Kidney epithelial cell (primary cell): ENCODE measurements at places on chromosomes 11 and 22.

GRCh38 chr11:107359701-107360100, 97.9 kb downstream of the CWF19L2 start:
- no peak for DNase-seq

- DNase-seq, result peak; percentile 93
These were observed 22.1 kb upstream of the SYT7 start for GRCh38 chr11:61602775-61603569.

GRCh38 chr11:107413352-107413751, 44.3 kb downstream of the CWF19L2 start:
- no peak for DNase-seq

GRCh38 chr11:75344186-75344585, 7.3 kb downstream of the ARRB1 start:
- no peak for DNase-seq

GRCh38 chr22:22216450-22216959, 28.1 kb upstream of the VPREB1 start:
- no peak for DNase-seq

DNA sequence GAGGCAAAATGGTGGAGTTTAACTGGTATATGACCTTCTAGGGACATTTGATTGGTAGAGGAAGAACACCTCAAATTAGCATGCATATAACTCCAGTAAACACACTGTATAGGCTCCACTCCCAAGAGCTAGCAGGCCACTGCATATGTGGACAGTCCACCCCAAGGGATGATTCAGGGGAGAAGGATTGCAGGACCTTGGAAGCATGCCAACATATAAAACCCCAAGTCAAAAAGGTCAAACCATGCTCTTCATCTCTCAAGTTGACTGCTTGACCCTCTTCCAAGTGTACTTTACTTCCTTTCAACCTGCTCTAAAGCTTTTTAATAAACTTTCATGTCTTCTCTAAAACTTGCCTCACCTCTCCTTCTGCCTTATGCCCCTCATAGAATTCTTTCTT, 459.9 kb upstream of the CCDC179 start:
- DNase-seq, result no peak

- DNase-seq, result no peak
These were observed 92.0 kb downstream of the LARGE1 start for GRCh38 chr22:33828302-33828701.

DNA sequence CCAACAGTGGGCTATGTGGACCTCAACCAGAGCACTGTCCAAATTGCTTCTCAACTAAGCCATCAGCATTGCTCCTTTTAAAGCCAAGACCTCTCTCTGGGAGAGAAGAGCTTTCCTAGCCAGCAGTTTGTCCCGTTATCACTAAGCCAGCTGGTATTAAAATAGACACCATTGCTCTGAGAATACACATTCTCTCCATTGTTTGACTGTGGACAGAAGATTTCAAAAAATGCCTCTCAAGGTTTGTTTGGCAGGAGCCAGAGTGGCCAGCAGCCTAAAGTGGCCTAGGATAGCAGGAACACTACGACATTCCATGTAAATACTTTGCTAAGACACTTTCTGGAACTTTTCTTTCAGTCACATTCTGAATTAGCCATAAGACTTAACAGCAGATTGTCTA, 41.3 kb downstream of the EIF4ENIF1 start:
- DNase-seq, result no peak

GRCh38 chr22:44211946-44212930, 31.5 kb downstream of the PARVG start:
- DNase-seq, result no peak

DNA sequence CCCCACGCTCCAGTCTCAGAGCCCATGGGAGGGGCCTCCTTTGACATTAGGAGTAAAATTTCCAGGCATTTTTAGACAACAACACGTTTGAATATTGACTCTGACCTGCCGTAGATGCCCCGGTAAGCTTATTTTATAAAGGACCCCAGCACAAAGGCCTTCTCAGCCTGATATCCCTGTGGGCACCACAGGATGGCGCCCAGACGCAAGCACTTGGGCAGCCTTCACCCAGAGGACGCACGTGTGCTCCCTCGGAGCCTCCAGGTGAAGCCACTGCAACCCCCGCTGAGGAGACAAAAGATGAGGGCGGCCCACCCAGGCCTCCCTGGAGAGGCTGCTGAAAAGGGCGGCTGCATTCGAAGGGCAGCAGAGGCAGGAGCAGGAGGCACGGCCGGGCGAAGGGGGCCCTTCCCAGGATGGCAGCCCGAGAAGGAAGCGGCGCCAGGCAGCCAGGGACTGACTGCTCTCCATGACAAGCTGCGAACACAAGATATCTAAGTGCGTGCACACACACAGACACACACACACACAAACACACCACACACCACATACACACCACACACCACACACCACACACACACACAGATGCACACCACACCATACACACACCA, 15.2 kb upstream of the TH start:
- no peak for DNase-seq

- no peak for DNase-seq
These were observed 36.4 kb upstream of the TPBGL start for GRCh38 chr11:75204012-75204674.

GRCh38 chr11:34206407-34207300, 101.2 kb downstream of the NAT10 start:
- DNase-seq, result no peak

DNA sequence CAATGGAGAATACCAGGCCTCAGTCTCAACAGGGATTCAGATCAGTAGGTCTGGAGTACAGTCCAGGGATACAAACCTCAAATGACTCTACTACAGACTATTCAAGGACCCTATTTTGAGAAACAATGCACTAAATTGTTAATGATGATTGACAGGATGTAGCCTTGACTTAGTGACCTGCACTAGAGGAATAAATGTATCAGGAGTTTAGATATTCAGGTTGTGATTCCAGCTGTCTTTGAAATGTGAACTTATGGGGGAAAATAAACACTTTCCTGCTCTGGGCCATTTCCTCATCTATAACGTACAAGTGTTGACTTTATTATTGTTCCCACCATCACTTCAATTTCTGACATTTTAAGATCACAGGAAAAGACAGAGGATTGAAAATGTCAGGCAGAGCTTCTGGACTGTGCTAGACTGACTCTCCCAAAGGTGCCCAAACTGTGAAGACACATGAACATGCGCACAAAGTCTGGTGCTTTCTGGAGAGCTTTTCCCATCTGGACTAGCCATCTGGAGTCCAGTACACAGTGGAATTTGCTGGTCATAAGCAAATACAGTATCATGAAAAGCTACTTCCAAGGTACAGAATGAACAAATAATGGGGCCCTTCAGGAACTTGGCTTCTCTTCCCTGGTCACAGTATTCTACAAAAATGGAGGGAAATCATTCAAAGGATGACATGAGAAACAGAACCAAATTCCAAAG, 110.4 kb downstream of the USP35 start:
- DNase-seq, result no peak

GRCh38 chr11:10413268-10413667, 41.8 kb upstream of the AMPD3 start:
- no peak for DNase-seq

GRCh38 chr22:49012712-49013395, 814.8 kb downstream of the BRD1 start:
- no peak for DNase-seq

- DNase-seq, result no peak
These were observed 38.9 kb downstream of the ARHGEF12 start for GRCh38 chr11:120375076-120375475.

DNA sequence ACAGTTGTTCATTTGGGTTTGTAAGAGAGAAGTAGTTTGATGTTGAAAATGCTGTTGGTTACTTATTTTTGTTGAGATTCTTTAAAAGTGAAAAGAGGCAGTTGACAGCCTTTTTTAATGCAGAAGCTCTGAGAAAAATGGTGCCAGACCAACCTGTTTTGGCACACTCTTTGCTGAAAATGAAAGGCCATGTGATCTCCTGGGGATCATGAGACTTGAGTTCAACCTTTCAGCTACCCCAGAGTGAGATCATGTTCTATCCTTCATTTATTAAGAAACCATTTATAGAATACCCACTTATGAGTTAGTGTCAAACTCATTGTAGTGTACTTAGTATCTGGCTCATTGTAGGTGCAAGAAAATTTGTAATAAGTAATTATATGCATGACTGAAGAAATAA, 196.2 kb downstream of the MAML2 start:
- DNase-seq, result no peak

- no peak for DNase-seq
These were observed 2.0 kb upstream of the C11orf42 start for GRCh38 chr11:6203327-6203726.

DNA sequence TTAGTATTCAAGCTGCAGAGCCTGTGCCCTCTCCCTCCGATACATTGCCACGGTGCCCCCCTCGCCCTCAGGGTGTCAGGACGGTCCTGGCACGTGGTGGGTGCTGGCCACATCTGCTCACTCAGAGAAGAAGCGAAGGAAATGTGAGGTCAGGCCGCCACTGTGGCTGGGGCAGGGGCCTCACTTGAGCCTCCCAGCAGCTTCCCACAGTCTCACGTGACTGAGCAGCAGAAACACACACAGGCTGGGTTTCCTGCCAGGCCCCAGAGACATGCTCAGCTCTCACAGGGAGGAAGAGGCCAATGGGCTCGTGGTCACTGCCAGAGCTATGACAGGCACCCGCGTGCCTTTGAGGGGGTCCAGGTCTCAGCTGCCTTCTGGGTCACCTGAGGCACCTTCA, 37.9 kb upstream of the PRR5 start:
- no peak for DNase-seq

DNA sequence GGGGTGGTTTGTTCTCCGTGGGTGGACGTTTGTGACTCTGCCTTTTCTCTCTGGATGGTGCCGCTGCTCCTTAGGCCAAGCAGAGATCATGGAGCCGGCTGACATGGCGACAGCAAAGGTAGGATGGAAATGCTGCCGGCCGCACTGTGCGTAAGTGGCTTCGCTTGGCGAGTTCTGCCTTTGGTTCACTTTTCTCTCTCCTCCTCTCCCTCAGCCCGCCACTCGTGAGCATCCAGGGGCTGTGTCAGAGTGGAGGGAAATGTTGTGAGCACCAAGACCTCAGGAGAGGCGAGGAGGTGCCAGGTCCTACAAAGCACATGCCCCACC, 80.5 kb downstream of the GRAMD1B start:
- DNase-seq, result no peak

DNA sequence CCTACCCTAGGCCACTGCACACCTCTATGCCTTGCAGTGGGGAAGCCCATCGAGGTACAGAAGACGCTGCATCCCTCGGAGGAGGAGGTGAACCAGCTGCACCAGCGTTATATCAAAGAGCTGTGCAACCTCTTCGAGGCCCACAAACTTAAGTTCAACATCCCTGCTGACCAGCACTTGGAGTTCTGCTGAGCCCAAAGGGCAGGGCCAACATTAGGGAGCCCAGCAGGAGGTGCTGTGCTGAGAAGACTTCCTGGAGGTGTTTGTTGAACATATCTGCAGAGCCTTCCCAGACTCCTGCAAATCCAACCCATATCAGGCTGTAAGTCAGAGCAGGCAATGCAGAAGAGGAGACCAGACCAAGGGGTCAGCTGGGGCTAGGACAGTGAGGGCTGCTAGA, 13.5 kb downstream of the MOGAT2 start:
- DNase-seq, result no peak

- DNase-seq, result no peak
These were observed 385 bp downstream of the TST start for GRCh38 chr22:37018815-37019308.

DNA sequence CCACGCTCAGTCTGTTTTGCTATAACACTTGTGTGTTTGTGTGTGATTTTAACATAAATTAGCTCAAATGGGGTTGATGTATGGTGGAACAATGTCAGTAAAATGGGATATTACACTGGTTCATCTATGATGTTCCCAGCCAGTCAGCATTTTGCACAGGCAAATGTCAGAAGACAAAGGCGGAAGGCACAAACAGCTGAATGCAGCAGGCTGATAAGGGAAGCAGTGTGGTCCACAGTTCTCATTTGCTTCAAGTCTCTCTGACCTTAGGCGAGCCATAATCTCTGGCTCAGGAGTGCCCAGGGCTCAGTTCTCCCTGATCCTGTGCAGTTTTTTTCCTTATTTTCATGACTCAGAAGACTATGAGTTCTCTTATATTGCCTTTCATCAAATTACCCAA, 102.7 kb downstream of the FAR1 start:
- DNase-seq, result no peak

- no peak for DNase-seq
These were observed 69.0 kb upstream of the CRTAM start for GRCh38 chr11:122769126-122769780.

DNA sequence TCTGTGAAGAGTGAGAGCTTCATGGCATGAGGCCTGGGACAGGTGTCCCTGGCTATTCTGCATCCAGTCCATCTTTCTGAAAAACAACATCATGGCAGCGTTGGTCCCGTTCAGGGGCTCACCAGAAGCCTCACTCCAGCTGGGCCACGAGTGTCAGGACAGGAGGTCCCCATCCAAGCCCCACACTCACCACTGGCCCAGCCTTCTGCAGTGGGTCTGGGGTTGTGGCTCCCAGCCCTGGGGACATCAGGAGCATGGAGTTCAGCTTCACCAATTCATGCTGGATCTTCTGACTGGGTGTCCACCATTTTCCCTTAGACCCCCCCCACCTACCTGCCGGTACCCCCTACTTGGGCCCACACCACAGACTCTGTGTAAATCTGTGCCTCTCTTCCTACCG, 400.3 kb downstream of the BRD1 start:
- no peak for DNase-seq

DNA sequence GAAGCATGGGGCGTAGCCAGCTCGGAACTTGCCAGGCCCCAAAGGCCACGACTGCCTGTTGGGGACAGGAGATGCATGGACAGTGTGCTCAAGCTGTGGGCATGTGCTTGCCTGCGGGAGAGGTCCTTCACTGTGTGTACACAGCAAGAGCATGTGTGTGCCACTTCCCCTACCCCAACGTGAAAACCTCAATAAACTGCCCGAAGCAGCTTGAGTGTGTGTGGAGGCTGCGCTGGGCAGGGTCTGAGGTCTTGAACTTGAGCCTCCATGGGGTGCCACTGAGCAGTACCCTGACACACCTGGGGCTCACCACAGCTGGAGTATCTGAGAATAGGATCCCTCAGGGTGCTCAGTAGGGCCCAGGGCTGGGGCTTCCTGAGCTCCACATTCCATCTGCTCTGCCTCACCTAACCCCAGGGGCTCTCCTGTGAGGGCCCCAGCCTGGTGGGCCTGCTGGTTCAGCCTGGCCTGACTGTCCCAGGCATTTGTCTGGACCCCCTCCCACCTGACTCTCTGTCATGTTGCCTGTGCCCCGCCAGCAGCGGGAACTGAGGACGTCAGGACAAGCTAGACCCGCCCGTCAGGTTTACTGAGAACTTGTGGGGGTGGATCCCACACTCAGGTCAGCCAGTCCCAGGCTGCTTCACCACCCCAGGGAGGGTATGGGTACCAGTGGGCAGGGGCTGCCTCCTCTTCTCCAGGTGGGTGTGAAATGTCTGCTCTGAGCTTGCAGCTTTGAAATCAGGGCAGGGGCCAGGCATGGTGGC, 3.2 kb downstream of the RASSF7 start:
- no peak for DNase-seq
